ENCODE measurements at places on chromosomes 5 and 9. TPM values are rescaled to one million over a fixed set of nuclear protein-coding genes. Genes with fewer than 3 reads are reported as not detected.
A peak's percentile ranks its signal among the peaks of the same experiment; 100 is the strongest.

The DMRT1 gene
- total RNA-seq, result 93.4 TPM

The FOXD4L6 gene
- not detected for total RNA-seq

The DNM1 gene
- total RNA-seq, result 8.0 TPM

The PCDHGB5 gene
- 28.3 TPM for total RNA-seq

The GPR21 gene
- 3.5 TPM for total RNA-seq

The LTC4S gene
- total RNA-seq, result 3.7 TPM

The SH3GL2 gene
- 15.2 TPM for total RNA-seq

The IL3 gene
- total RNA-seq, result 0.39 TPM

The CAMSAP1 gene
- 93.7 TPM for total RNA-seq

The SH3PXD2B gene
- total RNA-seq, result 18.3 TPM

The SLC34A3 gene
- total RNA-seq, result 0.24 TPM

GRCh38 chr9:3756071-3756470, 230.3 kb upstream of the RFX3 start:
- no peak overlapping the region for H3K4me3 ChIP-seq
- H3K36me3 ChIP-seq, result no peaks in the 10 kb centered on the region
- DNase-seq, result no peak
- H3K27ac ChIP-seq, result no peak overlapping the region
- peaks cover under 1% of the 10 kb centered on the region for H3K4me1 ChIP-seq

GRCh38 chr5:145946112-145946861, 9.9 kb downstream of the SH3RF2 start:
- peaks cover 6% of the 10 kb centered on the region for H3K4me1 ChIP-seq
- no peak overlapping the region for H3K4me3 ChIP-seq
- no peaks in the 10 kb centered on the region for H3K36me3 ChIP-seq
- DNase-seq, result no peak
- H3K27ac ChIP-seq, result no peak overlapping the region
- no peaks in the 10 kb centered on the region for H3K27me3 ChIP-seq

DNA sequence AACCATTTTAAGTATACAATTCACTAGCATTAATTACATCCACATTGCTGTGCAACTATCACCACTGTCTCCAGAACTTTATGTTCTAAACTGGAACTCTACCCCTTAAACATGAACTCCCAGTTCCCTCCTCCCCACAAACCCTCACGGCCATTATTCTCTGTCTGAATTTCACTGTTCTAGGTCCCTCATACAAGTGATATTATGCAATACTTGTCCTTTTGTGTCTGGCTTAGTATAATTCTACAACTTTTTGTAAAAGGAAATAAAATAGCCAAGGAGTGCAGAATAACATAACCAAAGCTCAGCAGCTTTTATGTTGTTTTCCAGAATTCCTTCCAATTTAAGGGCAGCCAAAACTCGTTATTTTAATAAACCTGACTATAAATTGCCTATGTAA, 53.2 kb downstream of the NAA35 start:
- H3K36me3 ChIP-seq, result no peaks in the 10 kb centered on the region
- no peak for DNase-seq
- no peak overlapping the region for H3K4me3 ChIP-seq
- H3K27me3 ChIP-seq, result no peaks in the 10 kb centered on the region
- no peak overlapping the region for H3K27ac ChIP-seq

GRCh38 chr5:143921525-143922311, 109.8 kb downstream of the HMHB1 start:
- H3K27me3 ChIP-seq, result no peaks in the 10 kb centered on the region
- no peak overlapping the region for H3K4me3 ChIP-seq
- H3K4me1 ChIP-seq, result no peaks in the 10 kb centered on the region
- no peak overlapping the region for H3K27ac ChIP-seq

DNA sequence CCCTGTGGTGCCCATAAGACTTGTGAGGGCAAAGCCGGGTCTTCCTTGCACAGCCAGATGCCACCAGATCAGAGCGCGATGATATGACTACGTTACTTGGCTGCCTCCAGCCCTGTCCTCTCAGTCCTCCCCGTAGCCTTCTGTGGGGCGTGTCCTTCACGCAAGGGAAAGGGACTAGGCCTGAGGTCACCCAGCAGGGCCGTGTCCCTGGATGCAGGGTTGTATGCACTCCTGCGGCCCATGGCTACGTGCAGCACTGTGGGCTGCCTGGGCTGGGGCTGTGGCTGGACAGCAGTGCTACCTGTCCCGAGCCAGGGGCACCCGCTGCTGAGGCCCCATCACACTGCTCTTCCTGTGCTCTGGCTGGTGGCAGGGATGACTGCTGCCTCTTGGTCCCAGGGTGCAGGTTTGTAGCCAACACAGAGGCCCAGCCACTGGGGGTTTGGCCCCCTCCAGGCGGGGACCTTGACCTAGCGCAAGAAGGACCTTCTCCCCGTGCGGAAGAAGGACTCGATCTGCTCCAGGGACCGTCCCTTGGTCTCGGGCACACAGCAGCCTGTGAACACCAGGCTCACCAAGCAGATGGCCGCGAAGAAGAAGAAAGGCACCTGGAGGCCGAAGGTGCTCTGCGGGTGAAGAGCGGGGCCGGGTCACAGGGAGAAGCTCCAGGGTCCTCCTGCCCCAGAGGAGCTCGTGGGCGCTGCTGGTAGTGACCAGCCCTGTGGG, 7.2 kb downstream of the SLC2A6 start:
- no peak for DNase-seq
- no peaks in the 10 kb centered on the region for H3K4me1 ChIP-seq
- no peak overlapping the region for H3K27ac ChIP-seq

DNA sequence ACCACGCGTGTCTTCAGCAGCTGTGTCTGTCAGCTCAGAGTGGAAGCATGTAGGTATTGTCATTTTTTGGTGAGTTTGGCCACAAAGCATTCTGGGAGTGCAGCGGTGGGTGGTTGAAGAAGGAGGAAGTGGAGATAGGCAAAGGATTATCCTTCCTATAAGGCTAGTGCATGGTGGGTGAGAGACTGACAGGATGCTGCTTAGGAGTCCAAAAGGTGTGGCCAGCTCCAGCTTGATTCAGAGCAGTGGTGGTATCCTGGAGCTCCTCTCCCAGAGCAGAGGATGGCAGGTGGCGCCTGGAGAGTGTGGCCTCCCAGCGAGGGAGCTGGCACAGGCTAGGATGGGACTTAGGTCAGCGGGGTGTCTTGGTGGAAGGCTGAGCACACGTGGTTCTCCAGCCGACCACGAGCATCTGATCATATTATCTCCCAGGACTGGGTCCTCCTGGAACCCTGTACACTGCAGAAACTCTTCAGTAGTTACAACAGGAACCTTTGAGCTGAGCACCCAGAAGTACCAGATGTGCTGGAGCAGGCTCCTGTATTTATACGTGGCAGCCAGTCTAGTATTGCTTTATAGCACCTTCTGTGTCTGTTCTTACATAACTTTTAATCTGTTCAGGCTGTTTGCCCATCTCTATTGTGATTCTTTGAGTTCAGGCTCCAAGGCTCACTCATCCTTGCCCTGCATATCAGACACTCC, 29.6 kb downstream of the MAML1 start:
- H3K27ac ChIP-seq, result no peak overlapping the region
- H3K27me3 ChIP-seq, result no peaks in the 10 kb centered on the region
- H3K4me1 ChIP-seq, result peaks cover 21% of the 10 kb centered on the region
- DNase-seq, result no peak
- H3K36me3 ChIP-seq, result no peaks in the 10 kb centered on the region
- H3K4me3 ChIP-seq, result no peak overlapping the region

- no peaks in the 10 kb centered on the region for H3K36me3 ChIP-seq
- peak; percentile 98 for DNase-seq
- peak overlapping the region; percentile 63 for H3K27ac ChIP-seq
- peaks cover 27% of the 10 kb centered on the region for H3K4me1 ChIP-seq
- H3K4me3 ChIP-seq, result no peak overlapping the region
These were observed 13.4 kb upstream of the JADE2 start for GRCh38 chr5:134511796-134512660.

DNA sequence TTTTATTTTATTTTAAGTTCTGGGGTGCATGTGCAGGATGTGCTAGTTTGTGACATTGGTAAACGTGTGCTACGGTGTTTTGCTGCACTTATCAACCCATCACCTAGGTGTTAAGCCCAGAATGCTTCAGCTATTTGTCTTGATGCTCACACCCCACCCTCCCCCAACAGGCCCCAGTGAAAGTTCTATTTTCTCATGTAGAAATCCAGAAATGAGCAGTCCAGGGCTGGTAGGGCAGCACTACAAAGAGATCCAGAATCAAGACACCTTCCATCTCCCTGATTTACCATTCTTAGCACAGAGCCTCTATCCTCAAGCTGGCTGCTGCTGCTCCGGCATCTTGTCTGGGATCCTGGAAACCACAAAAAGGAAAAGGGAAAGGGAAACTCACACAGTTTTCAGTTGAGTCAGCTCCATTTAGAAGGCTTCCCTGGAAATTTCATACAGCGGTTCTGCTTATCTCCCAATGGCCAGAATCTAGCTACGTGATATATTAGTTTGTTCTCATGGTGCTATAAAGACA, 85.4 kb upstream of the SMARCA2 start:
- no peak for DNase-seq
- H3K4me1 ChIP-seq, result no peaks in the 10 kb centered on the region
- no peaks in the 10 kb centered on the region for H3K27me3 ChIP-seq
- H3K36me3 ChIP-seq, result no peaks in the 10 kb centered on the region

GRCh38 chr5:56588636-56589480, 226.5 kb upstream of the MAP3K1 start:
- peaks cover 20% of the 10 kb centered on the region for H3K4me1 ChIP-seq
- H3K36me3 ChIP-seq, result no peaks in the 10 kb centered on the region

DNA sequence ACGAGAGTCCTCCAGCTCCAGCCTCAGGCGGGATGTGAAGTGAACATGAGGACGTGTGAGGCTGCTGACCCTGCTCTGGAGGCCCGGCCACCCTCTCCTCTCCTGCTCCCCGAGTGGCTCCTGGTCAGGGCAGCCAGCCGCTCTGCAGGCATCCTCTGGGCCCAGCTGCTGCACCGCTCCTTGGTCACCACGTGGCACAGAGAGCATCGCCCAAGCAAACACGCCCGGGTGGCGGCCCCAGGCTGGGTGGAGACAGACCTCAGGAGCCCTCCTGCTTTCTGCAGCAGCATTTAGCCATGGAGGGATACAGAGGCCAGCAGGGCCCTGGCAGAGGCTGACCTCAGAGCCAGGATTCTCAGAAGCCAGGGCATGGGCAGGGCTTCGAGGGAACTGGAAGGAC, 69.7 kb upstream of the SARDH start:
- H3K4me3 ChIP-seq, result no peak overlapping the region
- no peak overlapping the region for H3K27ac ChIP-seq
- no peak for DNase-seq
- peaks cover 4% of the 10 kb centered on the region for H3K4me1 ChIP-seq

- no peak overlapping the region for H3K27ac ChIP-seq
- no peaks in the 10 kb centered on the region for H3K4me1 ChIP-seq
- no peaks in the 10 kb centered on the region for H3K36me3 ChIP-seq
- H3K4me3 ChIP-seq, result no peak overlapping the region
These were observed 49.1 kb upstream of the GADD45G start for GRCh38 chr9:89555451-89556375.

- H3K36me3 ChIP-seq, result no peaks in the 10 kb centered on the region
- no peaks in the 10 kb centered on the region for H3K4me1 ChIP-seq
- DNase-seq, result peak; percentile 7
- no peak overlapping the region for H3K4me3 ChIP-seq
These were observed 8.5 kb upstream of the ACSL6 start for GRCh38 chr5:132019857-132020555.

GRCh38 chr5:150339165-150339564, 18.3 kb upstream of the TCOF1 start:
- no peaks in the 10 kb centered on the region for H3K36me3 ChIP-seq
- no peak overlapping the region for H3K4me3 ChIP-seq
- H3K27me3 ChIP-seq, result no peaks in the 10 kb centered on the region
- DNase-seq, result no peak
- no peak overlapping the region for H3K27ac ChIP-seq

GRCh38 chr9:5892456-5893133, 1.9 kb downstream of the MLANA start:
- DNase-seq, result no peak
- no peaks in the 10 kb centered on the region for H3K36me3 ChIP-seq
- no peak overlapping the region for H3K4me3 ChIP-seq
- no peaks in the 10 kb centered on the region for H3K27me3 ChIP-seq
- no peaks in the 10 kb centered on the region for H3K4me1 ChIP-seq

GRCh38 chr5:58016358-58016757, 443.5 kb downstream of the PLK2 start:
- DNase-seq, result no peak
- no peak overlapping the region for H3K4me3 ChIP-seq
- H3K4me1 ChIP-seq, result peaks cover 3% of the 10 kb centered on the region
- no peaks in the 10 kb centered on the region for H3K27me3 ChIP-seq
- no peak overlapping the region for H3K27ac ChIP-seq
- no peaks in the 10 kb centered on the region for H3K36me3 ChIP-seq

DNA sequence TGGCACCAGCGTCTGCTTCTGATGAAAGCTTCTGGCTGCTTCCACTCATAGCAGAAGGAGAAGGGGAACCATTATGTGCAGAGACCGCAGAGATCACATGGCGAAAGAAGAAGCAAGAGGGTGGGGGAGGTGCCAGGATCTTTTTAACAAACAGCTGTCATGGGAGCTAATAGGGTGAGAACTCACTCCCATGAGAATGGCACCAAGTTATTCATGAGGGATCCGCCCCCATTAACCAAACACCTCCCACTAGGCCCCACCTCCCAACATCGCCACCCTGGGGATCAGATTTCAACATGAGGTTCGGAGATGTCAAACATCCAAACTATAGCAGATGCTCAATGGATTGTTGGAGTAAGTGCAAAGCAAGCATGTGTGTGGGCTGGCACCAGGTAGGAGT, 125.8 kb upstream of the SLIT3 start:
- no peak overlapping the region for H3K27ac ChIP-seq
- H3K27me3 ChIP-seq, result no peaks in the 10 kb centered on the region
- H3K36me3 ChIP-seq, result no peaks in the 10 kb centered on the region
- no peak for DNase-seq

DNA sequence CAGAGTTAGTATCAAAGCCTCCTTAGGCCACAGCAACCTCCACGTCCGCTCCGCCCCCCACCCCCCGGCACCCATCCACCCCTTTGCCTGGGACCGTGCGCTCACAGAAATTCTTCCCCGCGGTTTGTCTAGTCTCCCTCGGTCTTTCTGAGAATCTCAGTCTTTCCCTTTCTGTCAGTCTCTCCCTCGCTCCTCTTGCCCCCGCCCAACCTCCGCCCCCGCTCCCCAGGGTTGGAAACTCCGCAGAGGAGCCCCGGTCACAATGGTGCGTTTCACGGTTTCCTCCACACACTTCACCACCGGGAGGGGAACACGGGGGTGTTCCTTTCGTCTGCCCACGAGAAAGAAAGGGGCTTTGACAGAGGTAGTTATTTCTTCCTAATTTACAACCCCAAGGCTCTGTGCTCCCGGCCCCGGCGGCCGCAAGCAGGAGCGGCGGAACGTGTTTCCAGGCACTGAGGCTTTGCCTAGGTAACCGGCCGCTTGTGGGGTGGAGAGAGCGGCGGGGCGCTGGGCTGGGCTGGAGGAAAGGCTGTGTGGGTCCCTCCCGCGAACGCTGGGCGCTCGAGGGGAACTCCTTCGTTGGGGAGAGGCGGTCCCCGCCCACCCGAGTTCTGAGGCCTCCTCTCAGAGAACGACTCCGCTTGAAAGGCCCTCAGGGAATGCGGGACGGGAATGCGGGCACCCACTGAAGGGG, 2.1 kb downstream of the NR4A3 start:
- DNase-seq, result peak; percentile 48
- H3K27ac ChIP-seq, result no peak overlapping the region
- no peaks in the 10 kb centered on the region for H3K36me3 ChIP-seq
- peaks cover 29% of the 10 kb centered on the region for H3K4me1 ChIP-seq

DNA sequence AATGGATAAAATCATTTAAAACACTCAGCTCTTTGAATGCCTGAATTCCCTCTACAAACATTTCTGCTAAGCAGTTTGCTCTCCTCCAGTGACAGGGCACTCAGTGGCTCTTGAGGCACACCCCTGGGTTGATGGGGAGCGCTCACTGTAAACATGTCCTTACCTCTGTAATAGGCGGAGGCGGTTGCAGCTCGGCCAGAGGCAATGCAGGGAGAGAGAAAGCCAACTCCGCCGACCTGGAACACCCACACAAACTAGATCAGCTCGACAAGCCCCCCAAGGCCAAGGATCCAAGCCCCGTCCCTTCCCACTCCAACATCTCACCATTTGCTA, 329 bp downstream of the CDC23 start:
- H3K4me3 ChIP-seq, result peak overlapping the region; percentile 99
- H3K36me3 ChIP-seq, result no peaks in the 10 kb centered on the region
- H3K4me1 ChIP-seq, result peaks cover 12% of the 10 kb centered on the region

Measured in testis (tissue), 5 donors.